ENCODE measurements at places on chromosomes 12 and 14.
A peak's percentile ranks its signal among the peaks of the same experiment; 100 is the strongest.

- no peak for DNase-seq
Observed at GRCh38 chr14:66005900-66006434, 480.2 kb upstream of the CCDC196 start.

- DNase-seq, result no peak
Observed at GRCh38 chr14:94441130-94441529, 11.5 kb downstream of the SERPINA11 start.

DNA sequence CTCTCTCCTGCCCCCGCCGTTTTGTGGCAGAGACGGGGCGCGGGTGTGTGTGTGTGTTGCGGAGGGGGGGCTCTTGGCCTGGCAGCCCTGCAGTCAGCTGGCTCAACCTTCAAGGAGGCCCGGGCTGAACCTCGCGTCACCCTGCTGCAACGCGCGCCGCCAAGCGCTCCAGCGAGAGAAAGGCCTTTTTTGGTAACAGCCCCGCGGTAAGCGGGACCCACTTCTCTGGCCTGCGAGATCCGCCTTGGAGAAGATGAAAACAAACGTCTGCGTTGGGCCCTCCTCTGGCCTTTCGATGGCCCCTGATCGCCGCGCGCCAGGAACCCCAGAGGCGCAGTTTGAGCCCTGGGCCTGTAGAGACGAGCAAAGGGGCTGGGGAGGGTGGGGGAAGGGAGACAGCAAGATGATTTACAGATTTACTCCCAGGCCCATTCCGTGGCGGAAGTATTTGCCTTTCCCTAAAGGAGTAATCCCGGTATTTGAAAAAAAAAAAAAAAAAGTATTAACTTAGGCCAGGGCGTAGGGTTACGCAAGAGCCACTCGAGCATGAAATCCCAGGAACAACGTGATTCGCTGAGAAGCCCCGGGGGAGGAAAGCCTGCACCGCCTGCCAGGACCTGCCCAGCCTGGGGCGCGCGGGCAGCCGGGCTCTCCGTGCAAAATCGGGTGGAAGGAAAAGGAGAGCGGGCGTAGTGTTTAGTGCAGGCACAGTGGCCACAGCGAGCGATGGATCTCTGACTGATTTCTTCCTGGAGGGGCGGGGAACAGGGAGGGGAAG lies 4.5 kb upstream of the IRF2BPL start:
- DNase-seq, result peak; percentile 82

- no peak for DNase-seq
Observed at GRCh38 chr14:44453433-44454171, 53.5 kb downstream of the FSCB start.

DNA sequence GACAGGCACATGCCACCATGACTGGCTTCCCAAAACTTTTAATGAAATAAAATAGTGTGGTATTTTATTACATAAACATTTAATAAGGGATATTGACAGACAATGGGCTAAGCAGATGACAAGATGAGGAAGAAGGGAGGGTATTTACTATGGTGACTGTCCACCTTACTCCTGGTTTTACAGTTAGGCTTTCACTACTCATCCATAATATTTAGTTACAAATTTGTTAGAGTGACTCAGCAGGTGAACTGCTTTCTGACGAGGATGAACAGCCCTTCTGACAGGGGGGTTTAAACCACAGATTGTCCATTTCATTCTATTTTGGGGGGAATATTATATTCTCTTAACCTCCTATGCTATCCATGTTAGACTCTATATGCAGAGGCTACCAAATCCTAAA lies 3.6 kb upstream of the PALS1 start:
- DNase-seq, result no peak

- no peak for DNase-seq
Observed at GRCh38 chr14:79018836-79019235, 848.7 kb downstream of the NRXN3 start.

DNA sequence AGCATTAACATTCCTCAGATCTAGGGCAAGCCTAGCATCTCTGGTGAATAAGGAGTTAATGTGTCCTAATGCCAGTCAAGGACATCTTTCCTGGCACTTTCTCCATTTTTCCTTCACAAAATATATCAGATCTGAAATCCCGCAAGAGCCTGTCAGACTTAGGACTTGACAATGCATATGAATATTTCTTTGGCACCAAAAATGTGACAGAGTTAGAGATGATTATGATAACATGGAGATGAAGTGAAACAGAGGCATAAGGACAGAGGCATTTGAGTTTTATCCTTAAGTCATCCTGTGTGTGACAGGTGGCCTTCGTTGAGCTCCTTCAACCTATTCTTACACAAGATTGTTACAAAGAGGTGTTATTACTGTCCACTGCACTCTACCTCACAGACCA lies 388.0 kb downstream of the EMP1 start:
- no peak for DNase-seq

DNA sequence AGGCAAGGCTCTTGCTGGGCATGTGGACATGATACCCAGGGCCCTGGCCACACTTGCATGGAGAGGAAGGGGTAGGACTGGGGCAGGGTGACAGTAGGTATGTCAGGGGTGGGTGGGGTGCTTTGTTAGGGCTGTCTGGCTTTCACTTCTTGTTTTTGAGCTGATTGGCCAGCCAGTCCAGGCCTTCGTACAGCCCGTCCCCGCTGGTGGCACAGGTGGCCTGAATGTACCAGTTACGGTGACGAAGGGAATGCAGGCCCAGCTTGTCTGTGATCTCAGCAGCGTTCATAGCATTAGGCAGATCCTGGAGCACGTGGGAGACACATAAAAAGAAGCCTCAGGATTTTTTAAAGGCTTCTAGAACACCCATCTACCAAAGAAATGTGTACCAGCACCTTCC lies 13.5 kb upstream of the FKBP11 start:
- no peak for DNase-seq

DNA sequence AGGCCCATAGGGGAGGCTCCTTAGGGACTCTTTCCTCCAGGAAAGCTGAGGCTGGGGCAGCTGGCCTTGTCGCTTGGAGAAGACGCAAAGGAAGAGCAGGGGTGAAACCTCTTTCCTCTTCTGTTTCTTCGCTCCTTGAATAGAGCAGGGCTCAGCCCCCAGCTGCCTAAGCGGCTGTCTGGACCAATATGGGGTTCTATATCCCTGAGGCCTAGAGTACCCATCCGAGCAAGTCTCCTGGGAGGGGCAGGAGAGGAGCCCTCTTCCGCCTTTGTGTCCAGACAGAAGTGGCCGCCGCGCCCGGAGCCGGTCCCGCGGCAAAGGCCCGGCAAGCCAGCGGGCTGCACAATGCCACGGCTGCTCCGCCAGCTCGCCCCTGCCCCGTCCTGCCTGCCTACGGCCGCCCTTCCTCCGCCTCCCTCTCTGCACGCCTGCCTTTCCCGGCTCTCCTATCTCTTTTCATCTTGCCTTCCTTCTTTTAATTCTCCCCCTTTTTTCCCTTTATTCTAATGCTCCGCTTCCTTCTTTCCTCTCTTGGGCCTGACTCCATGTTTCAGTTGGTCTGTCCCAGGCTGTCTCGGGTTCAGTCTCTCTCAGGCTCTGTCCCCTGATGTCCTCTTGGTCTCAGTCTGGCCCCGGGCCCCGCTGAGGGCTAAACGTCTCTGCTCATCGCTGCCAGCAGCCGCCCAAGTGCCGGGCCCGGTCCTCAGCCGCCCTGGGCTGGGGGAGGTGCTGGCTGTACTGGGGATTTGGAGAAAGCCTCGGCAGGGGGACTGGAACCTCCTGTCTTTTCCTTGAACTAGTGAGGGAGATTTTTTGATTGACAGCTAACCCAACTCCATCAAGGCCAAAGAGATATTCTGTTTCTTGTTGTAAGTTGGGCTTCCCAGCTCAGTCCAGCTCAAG lies 2.5 kb upstream of the HOXC9 start:
- DNase-seq, result no peak

All from stimulated activated naive CD8-positive, alpha-beta T cell treated with anti-CD3 and anti-CD28 coated beads, Interleukin-15, Interleukin-2, amounts not matched to agents 100 U/mL and 50 U/mL, for 24 hours (primary cell).